ENCODE measurements at places on chromosomes 2 and 18.

DNA sequence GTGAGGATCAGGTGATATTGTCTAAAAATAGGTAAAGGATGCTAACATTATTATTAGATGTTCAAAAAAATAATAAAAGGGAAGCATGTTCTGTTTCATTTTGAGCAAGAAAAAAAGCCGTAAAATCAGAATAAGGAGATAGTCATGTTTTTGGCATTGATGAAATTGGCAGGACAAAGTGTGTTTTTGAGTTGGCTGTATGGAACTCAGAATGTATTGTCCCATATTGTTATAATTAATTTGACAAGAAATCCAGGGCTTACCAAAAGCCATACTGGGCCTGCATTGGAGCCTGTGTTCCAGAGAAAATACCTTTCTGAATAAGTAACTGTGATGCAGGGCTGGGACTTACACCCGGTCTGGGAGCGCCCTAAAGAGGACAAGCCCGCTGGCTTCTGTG, 232.0 kb downstream of the AGAP1 start:
- no peak for DNase-seq

DNA sequence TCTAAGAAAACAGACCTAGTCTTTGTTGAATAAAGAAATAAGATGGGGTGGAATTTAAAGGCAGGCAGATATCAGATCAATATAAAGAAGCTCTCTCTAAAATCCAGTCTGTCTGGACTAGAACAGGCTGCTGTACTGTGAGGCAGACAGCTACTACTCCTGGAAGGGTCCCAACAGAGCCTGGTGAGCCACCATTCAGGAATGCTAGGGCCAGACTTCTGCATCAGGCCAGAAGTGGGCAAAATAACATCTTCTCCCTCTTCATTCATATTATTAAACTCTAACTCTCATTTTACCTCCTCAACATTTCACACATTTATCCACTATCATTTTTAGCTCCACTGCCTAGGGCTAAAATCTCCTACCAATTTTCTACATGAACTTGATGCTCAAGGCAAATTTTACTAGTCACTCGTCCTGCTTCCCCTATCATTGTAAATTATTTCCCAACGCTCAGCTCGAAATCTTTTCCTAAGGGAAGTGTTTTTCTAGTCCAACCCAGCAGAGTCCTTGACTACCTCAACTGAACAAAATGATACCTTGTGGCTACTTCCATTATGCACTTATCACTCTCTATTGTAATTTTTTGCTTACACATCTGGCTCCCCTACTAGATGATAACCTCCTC, 45.2 kb upstream of the GLS start:
- DNase-seq: no peak

- DNase-seq: no peak
Measured at GRCh38 chr2:126784621-126785020, 114.1 kb upstream of the TEX51 start.

GRCh38 chr18:36465970-36466369, 168.5 kb downstream of the FHOD3 start:
- DNase-seq: no peak

DNA sequence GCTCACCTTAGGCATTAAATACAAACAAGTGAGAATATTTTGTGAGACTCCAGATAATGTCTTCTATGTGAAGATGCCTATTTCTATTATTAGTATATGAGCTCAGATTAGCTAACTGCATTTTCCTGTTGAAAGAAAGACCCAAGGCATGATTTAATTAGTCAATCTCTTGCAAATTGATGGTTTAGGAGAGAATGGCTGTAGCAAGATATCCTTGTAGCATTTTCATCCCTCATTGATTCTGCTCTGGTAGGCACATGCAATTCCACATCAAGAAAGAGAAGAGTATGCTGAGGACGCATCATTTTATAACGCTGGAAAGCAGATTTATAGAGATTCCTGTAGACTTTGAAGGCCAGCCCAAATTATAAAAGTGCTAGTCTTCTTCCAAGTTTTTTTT, 332.0 kb downstream of the SOX11 start:
- no peak for DNase-seq

GRCh38 chr2:169363560-169364150, 1.3 kb upstream of the LRP2 start:
- DNase-seq: peak; percentile 17

- DNase-seq: peak; percentile 30
Measured at GRCh38 chr2:202278036-202278760, 12.6 kb downstream of the NOP58 start.

- DNase-seq: no peak
Measured at GRCh38 chr2:100274076-100274475, 48.2 kb downstream of the LONRF2 start.

GRCh38 chr2:112923237-112923966, 12.4 kb downstream of the IL37 start:
- no peak for DNase-seq

DNA sequence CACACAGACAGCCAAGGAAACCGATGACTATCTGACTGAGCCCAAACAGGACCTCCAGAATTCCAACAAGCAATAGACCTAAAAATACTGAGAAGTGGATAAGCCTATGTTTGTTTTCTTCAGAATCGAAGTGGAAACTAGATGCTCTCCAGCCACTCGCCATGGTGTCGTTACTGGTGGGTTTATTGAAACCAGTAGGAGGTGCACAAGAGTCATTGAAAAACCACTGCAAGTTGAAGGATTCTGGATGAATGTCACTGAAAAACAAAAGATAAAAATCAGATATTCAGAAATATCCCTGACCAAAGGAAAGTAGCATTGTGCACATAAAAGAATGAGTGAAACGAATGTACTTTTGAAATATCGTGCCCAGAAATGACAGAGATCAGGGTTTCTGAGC, 15.3 kb downstream of the TM4SF20 start:
- DNase-seq: peak; percentile 22

DNA sequence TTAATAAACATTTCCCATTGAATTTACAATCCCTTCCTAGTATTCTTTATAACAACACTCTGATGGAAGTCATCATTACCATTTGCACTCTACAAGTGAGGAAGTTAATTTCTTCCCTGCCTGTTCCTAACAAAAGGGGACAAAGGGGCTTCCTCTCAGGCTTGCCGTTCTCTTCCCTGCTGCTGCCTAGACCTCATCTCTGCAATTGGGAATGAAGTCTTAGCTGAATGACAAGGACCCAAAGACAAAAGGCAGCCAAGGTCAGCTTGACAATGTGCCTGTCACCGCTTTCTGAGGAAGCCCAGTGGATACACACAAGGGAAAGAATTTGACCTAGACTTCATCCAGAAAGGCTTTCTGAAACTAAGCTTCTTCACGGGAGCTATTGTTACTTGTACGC, 416.4 kb downstream of the CMPK2 start:
- no peak for DNase-seq

DNA sequence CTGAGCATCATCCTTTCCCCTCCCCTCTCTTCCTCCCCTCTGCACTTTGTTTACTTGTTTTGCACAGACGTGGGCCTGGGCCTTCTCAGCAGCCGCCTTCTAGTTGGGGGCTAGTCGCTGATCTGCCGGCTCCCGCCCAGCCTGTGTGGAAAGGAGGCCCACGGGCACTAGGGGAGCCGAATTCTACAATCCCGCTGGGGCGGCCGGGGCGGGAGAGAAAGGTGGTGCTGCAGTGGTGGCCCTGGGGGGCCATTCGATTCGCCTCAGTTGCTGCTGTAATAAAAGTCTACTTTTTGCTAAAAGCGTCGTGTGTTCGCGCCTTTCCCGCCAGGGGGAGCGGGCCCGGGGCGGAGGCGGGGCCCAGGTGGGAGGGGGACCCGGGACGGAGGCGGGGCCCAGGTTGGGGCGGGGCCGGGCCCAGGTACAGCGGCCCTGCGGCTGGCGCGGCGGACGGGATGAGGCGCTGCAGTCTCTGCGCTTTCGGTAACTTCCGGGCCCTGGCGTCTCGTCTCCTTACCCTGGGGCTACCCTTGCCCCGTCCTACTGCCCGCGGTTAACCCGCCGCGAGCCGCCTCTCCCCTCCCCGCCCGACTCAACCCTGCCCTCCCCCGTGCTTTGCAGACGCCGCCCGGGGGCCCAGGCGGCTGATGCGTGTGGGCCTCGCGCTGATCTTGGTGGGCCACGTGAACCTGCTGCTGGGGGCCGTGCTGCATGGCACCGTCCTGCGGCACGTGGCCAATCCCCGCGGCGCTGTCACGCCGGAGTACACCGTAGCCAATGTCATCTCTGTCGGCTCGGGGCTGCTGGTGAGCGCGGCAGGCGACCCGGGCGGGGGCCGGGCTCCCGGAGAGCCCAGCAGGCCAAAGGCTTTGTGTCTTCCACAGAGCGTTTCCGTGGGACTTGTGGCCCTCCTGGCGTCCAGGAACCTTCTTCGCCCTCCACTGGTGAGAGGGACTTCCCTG, at the start of gene KRTCAP3:
Gene KRTCAP3 (plus strand): TSS at position 424 of the 962 bp plus-strand sequence. CDS start 32 bp downstream, at position 456.
- DNase-seq: no peak

GRCh38 chr2:10331702-10332401, 29.1 kb downstream of the HPCAL1 start:
- DNase-seq: peak; percentile 97

GRCh38 chr2:240404174-240404852, 31.1 kb upstream of the GPC1 start:
- no peak for DNase-seq

GRCh38 chr2:67135208-67135607, 261.9 kb upstream of the ETAA1 start:
- DNase-seq: no peak

DNA sequence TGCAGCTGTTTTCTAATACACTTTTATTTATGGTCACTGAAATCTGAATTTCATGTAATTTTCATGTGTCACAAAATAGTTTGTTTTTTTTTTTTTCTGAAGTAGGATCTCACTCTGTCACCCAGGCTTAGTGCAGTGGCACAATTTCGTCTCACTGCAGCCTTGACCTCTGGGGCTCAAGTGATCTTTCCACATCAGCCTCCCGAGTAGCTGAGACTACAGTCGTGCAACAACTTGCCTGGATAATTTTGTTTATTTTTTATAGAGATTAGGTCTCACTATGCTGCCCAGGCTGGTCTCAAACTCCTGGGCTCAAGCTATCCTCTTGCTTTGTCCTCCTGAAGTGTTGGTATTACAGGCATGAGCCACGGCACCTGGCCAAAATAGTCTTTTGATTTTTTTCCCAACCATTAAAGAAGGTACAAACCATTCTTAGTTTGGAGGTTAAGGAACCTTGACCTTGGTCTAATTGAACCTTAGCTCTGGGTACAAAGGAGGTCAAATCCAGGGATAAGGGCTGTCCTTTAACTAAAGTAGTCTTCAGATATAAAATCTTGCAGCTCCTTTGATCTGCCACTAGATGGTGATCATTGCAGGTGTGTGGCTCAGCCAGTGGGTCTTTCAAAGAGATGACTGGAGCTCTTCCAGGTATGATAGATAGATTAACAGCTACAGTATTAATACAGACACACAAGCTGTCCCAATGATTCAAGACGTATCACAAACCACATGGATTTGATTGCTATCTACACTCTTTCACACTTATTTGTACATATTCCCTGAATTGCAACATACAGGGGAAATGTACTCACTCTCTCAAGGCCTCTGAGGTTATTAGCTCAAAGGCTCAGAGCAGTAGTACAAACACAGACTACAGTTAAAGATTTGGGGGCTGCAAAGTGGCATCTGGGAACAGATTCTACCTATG, 4.7 kb upstream of the KRCC1 start:
- DNase-seq: no peak

- no peak for DNase-seq
Measured at GRCh38 chr2:186868344-186868743, 19.4 kb upstream of the ZSWIM2 start.

DNA sequence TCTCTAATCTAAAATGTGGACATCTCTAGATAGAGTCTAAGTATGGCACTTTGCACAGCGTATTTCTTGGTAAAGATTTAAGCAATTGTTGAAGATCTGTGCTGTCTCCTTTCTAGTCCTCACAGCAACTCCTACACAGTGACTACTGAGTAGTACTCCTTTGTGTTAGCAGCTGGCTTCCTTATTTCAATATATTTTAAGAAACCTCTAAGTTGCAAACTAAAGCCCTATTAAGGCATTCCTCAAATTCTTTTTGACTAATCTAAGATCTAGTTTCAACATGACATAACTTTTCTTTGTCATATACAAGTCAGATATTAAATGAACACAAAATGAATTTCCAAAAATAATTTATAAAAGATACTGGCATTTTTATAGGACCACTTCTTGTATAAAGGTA, 121.8 kb upstream of the DNAJC10 start:
- no peak for DNase-seq

DNA sequence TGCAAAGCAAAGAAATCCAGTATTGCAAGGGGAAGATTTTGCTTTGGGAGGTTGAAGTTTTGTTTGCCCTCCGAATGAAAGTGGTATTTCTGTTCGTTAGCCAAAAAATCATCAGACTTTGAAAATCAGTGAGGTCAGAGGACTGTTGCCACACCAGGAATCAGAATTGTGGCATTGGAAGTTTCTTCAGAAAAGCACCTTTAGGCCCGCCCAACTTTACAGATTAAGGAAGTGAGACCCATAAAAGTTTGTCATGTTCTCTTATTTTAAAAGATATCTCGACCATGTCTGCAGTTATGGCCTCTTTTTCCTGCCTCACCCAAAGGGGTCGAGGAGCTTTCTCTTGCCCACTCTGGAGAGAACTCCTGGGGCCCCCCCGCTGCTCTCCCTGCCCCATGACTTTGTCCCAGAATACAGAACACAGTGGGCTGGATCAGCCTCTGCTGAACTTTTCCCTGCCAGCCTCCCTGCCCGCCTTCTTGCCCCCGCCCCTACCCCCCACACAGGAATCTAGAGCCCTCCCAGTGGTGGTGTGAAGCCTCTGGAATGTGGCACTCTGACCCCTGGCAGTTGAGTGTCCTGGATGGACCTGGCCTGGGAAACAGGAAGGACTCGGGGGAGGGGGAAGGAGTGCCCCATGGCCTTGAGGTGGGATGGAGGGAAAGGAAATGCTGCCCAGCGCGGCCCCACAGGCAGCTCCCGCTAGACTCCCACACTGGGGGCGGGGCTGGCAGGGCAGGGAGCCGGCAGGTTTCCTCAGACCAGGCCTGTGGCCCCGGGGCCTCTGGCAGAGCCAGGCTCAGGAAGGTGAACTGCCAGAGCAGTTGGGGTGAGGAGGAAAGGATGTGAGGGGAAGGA, 25.3 kb downstream of the CRIM1 start:
- peak; percentile 48 for DNase-seq

DNA sequence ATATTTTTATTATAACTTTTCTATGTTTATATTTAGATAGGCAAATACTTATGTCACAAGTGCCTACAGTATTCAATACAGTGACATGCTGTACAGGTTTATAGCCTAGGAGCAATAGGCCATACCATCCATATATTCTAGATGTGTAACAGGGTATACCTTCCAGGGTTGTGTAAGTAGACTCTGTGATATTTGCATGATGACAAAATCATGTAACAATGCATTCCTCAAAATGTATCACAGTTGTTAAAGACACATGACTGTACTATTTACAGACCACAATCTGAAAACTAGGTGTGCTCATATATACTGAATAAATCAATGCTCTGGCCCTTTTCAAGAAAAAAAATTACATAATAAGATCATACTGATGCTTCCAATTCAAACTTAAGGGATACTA, 433.2 kb upstream of the RGPD4 start:
- DNase-seq: no peak

GRCh38 chr2:3612639-3613523, 18.0 kb downstream of the COLEC11 start:
- DNase-seq: no peak

GRCh38 chr2:236309669-236310029, 45.4 kb upstream of the ASB18 start:
- peak; percentile 23 for DNase-seq

GRCh38 chr2:231617059-231617926, 24.6 kb downstream of the TEX44 start:
- DNase-seq: no peak

GRCh38 chr2:216008387-216008786, 5.0 kb downstream of the MREG start:
- DNase-seq: no peak

- no peak for DNase-seq
Measured at GRCh38 chr2:83595926-83596325, 863.2 kb downstream of the SUCLG1 start.

All from inflammatory macrophage treated with lipopolysaccharide for 1 hour (primary cell).